Fibroblast of the conjunctiva (primary cell): ENCODE measurements at places on chromosomes 13 and 19.

DNA sequence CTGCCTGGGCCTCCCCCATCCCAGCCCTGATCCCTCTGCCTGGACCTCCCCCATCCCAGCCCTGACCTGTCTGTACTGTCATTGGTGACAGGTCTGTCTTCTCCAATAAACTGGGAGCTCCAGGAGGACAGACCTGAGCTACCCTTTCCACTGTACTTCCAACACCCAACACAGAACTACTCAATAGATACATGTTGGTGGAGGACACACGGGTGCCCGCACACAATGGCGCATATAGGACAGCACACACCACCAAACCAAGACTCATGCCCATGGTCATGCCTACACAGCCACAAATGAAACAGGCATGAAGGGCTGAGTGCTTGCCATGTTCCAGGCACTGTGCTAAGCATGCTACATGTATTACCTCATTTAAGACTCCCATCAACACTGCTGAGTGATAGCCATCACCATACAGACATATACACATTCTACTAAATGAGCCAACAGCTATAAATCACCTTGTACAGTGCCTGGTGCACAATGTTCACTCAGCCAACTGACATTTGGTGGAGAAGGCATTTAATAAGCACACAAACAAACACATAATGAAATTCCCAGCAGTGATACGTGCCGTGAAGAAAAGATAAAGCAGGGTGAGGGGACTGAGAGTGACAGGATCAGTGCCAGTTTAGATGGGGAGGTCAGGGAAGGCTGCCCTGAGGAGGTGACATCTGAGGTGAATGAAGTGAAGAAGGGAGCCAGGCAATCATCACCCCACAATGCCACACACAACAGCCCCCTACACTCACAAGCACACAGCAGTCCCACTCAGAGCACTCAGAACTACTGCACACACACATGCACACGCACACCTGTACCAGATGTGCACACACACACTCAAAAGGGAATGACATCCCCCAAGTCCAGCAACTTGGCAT lies 857 bp downstream of the POU2F2 start:
- DNase-seq: no peak

DNA sequence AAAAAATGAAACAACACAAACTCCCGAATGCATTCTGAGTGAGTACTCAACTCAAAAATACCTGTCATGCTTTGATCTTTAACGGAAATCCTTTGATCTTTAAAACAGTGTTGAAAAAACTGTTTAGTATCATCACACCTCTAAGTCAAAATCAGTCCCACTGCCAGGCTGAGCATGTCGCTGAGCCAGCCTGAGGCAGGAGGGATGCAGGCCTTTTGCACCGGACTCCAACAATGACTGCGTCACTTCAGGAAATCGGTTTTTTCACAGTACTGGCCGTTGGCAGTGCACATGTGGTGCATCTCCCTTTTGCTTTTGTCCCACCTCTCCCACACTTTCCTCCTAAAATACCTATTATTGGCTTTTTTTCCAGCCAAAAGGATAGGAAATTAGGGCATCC lies 78.2 kb downstream of the SHISA2 start:
- no peak for DNase-seq

DNA sequence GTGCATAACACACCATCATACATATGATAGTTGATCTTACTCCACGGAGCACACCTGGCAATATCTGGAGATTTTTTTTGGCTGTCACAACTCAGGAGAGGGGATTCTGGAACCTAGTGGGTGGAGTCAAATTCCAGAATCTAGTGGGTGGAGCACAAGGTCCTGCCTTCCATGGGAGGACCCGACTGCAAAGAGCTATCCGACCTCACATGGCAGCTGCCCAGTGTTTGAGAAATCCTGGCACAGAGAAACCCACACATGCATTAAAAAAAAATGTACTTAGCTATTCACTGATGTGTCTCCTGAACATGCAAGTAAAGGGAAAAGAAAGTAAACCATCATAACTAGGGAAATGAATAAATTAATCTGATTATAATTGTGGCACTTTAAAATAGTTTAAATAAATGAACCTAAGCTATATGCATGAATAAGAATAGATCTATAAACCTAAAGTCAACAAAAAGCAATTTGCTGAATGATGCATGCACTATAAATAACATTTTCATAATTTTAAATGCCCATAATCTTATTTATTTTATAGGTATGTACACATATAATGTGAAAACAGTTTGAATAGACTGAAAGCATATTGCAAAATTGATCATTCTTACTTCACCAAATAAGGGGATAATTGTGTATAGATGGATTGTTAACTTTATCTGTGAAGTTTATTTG lies 300.3 kb downstream of the MYO16 start:
- DNase-seq: no peak

GRCh38 chr19:45790942-45791341 lies 1.7 kb downstream of the DMWD start:
- DNase-seq: no peak

DNA sequence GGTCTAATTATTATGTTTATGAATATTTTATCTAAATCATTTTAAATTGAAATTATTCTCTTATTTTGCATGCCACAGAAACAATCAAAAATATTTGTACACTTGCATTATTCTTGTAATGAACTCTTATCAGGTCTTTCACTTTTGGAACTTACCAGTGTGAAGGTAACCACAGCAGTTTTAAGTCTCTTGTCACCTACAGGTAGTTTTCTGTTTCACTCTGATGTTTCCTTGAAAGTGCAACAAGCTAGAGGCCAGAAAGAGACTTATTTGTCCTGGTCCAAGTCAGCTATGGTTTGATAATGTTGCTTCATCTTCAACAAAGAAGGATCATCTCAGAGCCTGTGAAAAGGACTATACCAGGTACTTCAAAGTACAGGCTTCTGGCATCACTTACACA lies 133.4 kb upstream of the NBEA start:
- no peak for DNase-seq

DNA sequence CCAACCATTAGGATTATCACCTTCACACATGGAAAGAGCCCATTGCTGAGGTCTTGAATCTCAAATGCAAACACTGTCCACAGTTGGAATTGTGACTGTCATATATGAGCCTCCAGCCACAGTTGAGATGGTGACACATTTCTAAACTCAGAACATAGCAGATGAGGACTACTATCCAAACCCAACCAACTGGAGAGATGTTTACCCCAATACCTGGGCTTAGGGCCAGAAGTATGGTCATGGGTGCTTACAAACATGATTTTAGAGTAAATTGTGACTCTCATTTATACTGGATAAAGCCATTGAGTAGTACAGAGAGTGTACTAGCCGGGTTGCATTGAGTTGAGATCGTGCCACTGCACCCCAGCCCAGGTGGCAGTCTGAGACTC lies 14.0 kb upstream of the ZNF681 start:
- DNase-seq: no peak

DNA sequence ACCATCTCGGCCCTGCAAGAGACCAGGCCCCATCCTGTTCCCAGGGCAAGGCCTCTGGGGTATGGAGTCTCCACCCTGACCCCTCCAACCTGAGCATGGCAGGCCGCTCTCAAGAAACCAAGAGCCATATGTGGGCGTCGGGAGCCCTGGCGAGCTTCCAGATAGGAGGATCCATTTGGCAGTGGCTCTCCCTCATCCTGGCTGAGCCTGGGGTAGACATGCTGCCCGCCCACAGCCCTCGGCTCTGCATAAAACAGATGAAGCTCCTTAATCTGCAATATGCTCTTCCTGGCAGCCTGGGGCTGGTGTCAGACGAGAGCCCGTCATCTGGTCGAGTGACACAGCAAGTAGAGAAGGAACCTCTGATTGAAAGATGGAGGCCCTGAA lies 6.1 kb downstream of the ATP13A1 start:
- DNase-seq: no peak

- no peak for DNase-seq
Measured at GRCh38 chr19:50501568-50502475, 9.2 kb downstream of the JOSD2 start.

DNA sequence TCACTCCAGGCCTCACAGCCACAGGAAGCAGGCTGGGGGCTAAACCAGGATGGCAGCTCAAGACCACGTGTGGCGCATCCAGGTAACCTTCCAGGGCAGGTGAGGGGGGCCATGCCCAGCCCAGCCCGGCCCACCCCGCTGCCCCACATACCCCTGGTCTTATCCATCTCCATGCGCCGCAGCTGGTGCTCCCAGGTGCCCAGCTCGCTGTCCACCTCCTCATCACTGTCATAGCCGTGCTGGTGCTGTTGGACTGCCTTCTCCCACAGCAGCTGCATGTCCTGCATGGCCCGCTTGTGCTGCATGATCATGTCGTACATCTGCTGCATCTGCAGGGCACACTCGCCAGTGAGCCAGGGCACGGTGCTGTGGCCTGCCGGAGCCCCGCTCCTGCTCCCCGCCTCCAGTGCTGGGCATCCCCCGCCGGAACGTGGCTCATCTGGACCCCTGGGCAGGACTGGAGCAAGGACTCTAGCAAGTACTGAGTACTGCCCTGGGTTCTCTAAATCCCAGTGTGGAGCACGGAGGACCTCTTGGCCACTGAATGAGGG lies 6.0 kb upstream of the TM6SF2 start:
- no peak for DNase-seq

DNA sequence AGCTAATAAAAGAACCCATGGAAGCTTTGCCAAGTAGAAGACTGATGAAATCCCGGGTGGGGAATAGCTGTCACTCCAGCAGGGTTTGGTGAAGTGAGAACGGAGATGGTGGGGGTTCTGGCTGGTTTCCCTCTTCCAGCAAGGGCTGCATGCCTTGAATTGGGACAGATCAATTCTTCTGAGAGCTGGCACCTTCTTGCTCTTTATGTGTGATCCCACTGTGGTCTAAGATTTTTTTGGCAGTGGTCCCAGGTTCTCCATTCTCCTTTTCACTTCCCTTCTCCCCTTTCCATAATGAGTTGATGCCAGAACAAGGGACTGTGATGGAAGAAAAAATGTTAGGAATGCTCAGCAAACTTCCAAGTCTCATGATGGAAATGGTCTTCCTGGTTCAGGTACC lies 50.0 kb downstream of the TNFSF11 start:
- DNase-seq: no peak

DNA sequence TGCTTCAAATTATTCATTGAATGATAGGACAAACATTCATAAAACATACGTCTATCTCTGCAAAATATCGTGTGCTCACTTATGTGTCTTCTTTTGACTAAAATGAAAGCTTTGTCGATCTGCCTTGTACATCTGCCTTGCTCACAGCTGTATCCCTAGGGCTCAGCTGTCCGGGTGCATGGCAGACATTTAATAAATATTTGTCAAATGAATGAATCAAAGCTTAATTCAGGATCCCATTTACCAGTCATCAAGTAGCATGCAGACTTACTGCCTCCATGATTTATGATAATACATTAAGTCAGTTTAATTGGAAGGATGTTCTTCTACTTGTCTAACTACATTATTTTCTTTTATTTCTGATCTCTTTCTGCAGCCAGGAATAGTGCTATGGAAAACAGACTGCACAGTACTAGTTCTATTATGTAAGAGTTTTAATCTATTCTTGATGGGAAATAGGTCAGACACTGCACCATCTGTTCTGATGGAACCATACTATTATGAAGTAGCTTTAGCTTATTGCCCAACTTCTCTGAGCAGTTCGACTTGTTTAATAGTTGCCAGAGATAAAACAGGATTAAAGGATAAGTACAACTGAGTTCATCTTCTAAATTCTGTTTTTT lies 13.2 kb downstream of the SLC46A3 start:
- DNase-seq: peak; percentile 32

DNA sequence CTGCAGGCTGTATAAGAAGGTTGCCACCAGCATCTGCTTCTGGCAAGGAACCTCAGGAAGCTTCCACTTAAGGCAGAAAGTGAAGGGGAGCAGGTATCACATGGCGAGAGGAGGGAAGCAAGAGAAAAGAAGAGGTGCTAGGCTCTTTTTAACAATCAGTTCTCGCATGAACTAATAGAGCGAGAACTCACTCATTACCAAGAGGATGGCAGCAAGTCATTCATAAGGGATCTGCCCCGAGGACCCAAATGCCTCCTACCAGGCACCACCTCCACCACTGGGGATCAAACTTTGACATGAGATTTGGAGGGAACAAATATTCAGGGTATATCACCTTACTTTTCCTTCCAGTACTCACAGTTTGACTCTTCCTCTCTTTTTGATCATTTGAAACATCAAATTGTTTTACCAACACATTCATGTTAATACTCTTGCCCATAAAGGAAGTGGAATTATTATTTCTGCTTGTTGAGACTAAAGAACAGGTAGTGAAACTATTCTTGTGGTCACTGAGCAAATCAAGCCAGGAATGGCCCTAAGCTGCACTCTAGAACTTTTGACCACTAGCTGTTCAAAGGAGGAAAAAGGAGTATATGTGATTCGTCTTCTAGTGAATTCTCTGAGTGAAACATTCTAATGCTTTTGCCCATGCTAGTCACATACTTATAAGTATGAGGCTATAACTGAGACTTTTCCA lies 45.0 kb downstream of the LACC1 start:
- no peak for DNase-seq

DNA sequence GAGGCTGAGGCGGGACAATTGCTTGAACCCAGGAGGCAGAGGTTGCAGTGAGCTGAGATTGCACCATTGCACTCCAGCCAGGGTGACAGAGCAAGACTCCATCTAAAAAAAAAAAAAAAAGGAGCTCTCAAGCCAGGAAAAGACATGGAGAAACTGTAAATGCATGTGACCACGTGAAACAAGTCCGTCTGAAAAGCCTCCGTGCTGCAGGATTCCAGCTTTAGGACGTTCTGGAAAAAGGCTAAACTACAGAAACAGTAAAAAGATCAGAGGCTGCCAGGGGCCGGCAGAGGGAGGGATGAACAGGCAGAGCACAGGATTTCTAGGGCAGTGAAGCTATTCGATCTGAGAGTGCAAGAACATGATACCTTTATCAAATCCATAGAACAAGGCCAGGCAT lies 40.7 kb upstream of the NDUFS7 start:
- no peak for DNase-seq
